Activated CD4-positive, alpha-beta T cell treated with anti-CD3 and anti-CD28 coated beads, Interleukin-2, amount 10 ng/mL, durations not matched to agents 7 days and 5 days (primary cell): ENCODE measurements at places on chromosomes 4 and X.

GRCh38 chr4:4491396-4491893, 50.4 kb downstream of the STX18 start:
- no peak for DNase-seq

DNA sequence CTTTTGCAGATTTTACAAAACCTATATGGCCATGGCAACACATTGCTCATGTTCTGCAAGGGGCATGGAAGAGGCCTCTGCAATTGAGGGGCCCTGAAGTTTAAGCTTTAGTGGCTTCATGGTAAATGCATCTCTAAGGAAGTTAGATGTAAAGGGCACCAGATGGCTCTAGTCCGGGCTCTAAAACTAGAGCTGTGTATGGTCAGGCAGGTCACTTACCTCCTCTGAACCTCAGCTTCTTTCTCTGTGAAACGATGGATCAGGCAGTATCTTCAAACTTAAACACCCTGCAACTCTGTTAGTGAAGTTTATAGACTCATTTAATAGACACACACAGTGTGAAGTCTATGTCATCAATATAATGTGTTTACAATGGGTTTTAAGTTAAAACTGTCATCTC, 10.0 kb downstream of the MAGEB17 start:
- DNase-seq: no peak

DNA sequence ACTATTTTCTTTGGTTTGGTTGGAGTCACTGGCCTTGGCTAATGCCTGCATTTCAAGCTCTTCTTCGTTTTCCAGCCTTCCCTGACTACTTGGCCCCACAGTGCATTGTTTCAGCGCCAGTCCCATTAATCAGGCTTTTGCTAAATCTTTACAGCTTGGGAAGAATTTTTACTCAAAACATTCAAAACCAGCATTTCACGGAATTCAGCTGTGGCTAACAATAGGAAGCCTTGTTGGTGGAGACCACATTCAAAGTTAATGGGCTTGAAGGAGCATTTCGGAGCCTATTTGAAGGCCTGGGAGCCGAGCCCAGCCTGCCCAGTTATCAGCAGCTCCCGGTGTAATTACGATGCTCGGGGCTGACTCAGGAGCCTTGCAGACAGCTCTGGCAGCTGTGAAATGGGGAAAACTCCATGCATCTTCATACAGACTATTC, 30.8 kb upstream of the VCX2 start:
- no peak for DNase-seq

- no peak for DNase-seq
These were observed 81.7 kb downstream of the CBR4 start for GRCh38 chr4:168928346-168928745.
